ENCODE measurements at places on chromosomes 5 and 9. TPM values are rescaled to one million over a fixed set of nuclear protein-coding genes. Genes with fewer than 3 reads are reported as not detected.
A peak's percentile ranks its signal among the peaks of the same experiment; 100 is the strongest.

- no peak for DNase-seq
These were observed 29.7 kb upstream of the CATSPER3 start for GRCh38 chr5:134938030-134938429.

GRCh38 chr5:174563899-174564298 is 160.5 kb upstream of the MSX2 start:
- DNase-seq = no peak

GRCh38 chr5:142186857-142187594 is 78.4 kb downstream of the NDFIP1 start:
- no peak for DNase-seq

GRCh38 chr9:89342213-89342612 is 23.9 kb downstream of the SECISBP2 start:
- no peak for DNase-seq

GRCh38 chr9:86624630-86625029 is 270.4 kb upstream of the TUT7 start:
- no peak for DNase-seq

DNA sequence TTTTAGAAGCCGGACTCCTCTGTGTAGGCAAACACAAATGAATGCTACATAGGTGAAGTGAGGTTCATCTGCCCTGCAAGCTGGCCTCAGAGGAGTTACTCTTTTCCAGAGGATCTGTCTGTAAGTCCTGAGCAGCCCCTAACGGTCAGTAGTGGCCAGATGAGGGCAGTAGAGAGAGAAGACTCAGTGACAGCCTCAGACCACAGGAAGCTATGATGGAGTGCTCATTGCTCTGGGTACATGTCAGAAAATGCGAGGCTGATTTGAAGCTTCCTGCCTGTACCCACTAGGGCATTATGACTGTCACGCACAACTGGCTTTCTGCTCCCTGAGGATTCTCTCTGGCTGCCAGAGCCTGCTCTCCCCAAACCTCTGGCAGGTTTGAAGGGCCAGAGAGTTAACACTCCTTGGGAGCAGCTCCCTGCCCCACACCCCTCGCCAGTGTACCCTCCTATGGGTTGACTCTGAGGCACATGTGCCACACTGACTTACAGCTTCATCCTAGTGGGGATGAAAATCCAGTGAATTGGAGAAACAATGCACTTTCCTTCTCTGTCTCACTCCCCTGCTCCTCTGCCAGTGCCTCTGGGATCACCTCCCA is 141.5 kb downstream of the GABRG2 start:
- DNase-seq = peak; percentile 2

DNA sequence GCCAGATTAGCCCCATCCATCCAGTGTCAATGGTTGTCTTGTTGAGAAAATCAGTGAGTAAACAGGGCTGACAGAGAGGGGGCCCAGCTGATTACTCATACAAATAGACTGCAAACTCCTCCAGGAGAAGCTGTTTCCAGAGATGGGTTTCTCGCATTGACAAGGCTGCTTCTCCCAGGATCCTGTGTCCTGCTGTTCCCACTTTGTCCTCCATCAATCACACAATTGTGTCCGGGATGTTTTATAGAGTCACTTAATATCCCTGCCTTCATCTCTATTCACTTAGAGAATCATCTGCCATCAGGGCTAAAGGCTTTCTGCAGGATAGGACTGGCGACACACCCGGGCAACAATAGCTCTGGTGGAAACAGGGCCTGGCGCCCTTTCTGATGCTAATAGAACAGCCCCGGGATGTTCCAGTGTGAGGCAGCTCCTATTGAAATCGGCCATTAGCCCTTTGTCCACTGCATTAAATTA is 71.7 kb upstream of the TBCA start:
- DNase-seq = no peak

DNA sequence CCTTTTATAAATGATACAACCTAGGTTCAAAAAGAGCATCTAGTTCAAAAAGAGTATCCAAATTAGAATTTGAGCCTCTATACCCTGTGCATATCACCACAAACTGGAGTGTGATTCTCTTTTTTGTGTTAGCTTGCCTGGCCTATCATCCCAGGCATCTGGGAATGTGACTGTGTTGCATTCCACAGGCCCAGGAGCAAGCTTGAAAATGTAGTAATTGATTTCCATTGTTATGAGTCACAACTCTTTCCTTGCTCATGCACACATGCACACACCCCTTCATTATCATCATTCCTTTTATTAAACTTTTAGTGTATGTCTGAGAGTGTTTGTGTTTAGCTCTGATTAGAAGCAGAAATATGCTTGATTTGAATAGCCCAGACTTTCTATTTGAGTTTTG is 75.2 kb downstream of the FCHO2 start:
- no peak for DNase-seq

DNA sequence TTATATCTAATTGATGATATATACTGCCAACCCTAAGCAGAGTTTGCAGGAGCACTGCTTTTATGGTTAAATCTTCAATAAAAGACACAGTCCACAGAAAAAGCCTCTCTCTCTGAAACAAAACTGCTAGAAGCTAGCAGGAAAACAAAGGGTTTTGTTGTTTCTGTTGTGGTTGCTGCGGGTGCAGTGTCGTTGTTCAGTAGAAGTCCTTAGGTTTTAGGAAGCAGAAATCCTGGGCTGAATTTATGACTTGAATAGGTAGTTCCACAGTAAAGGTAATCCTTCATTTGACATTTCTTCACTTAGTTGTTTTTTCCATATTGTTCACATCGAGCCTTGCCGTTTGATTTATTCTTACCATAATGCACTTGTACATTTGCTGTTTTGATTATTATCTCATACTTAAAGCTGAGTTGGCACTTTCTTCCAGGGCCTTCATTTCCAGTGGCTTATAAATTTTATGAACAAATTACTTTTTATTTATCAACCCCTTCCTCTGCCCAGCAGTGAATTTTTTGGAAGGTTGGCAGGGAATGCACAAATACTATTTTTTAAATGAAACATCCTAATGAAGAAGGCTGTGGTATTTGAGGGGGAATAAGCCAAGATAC is 209.6 kb upstream of the SLC30A5 start:
- no peak for DNase-seq

The SLCO6A1 gene
- not detected for total RNA-seq

GRCh38 chr9:97638666-97639065 is 5.0 kb downstream of the NCBP1 start:
- no peak for DNase-seq

The DRD1 gene
- not detected for total RNA-seq

DNA sequence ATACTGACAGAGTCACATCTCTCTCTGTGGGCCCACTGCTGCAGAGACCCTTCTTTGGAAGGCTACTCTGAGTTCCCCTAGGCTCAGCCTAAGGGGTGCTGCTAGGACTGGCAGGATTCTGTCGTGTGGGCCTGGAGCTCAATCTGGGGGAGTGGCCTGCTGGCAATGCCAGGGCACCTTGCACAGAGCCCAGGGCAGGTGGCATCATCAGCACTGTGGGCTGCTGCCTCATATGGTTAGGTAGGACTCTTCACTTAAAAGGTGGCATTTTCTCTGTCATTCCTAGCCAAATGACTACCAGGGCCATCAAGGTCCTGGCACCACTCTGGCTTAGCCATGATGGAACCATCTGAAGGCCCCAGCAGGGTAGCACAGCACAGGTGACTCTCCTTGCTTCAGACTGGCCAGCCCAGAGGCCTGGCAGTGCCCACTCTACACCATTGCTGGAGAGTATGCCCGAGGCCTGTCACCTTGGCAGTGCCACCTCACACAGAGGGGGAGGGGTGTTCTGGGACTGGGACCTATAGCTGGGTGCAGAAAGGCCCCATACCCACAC is 21.9 kb downstream of the PITX1 start:
- DNase-seq = no peak

DNA sequence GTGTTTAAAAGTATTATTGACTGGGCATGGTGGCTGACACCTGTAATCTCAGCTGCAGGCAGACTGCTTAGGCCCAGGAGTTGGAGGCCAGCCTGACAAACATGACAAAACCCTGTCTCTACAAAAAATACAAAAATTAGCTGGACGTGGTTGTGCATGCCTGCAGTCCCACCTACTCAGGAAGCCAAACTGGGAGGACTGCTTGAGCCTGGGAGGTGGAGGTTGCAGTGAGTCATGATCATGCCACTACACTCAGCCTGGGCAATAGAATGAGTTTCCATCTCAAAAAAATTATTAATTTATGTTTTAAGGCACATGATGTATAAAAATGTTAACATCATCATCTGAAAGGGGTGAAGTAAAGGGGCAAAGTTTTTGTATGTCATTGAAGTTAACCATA is 49.7 kb upstream of the FNIP1 start:
- no peak for DNase-seq

DNA sequence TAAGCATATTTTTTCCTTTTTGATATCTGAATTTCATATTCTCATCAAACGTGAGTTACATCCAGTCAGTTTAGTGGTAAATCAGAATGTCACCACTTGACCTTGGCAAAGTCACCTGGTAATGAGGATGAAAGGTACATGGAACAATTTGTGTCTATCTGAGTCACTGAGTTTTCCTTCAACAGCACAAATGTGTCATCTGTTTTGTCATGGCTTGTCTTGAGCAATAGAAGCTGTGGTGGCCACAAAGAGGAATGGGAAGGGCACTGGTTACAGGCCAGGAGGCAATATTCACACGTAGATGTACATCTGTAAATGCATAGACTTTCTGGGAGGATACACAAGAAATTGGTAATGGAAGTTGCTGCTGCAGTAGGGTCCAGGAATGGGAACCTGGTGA is 8.4 kb upstream of the ZNF474 start:
- DNase-seq = no peak

GRCh38 chr9:103900466-103900865 is 193.6 kb upstream of the SMC2 start:
- no peak for DNase-seq

- peak; percentile 39 for DNase-seq
These were observed 127.6 kb downstream of the RFX3 start for GRCh38 chr9:3398232-3398648.

DNA sequence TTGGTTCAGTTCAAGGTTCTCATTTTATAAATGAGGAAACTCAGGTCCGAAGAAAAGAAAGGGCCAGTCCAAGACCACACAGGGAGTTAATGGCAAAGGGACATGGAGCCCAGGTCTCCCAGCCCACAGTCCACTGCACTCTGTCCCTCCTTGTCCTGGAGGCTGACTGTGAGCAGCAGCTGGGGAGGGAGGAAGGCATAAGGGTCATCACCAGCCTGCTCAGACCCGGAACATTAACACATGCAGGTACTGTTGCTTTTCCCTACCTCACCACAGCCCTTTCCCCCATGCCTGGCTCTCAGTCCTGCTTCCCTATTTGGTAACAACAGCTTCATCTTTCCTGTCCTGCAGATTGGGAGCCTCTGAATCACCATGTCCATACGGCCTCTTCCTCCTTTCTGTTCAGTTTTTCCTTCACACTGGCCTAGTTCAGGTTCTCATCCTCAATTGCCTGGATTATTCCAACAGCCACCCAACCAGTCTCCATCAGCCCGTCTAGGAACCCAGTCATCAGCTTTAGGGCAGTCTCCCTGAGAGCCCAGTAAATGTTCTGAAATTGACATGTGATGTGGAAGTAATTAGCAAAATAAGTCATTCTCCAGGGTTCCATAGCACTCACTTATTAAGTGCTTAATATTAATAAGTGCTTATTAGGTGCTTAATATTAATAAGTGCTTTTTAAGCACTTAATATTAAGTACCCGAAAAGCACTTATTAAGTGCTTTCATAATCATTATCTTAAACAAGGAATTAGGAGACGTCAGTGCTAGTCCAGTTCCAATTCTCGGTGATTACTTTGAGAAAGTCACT is 4.3 kb downstream of the GPX3 start:
- no peak for DNase-seq

DNA sequence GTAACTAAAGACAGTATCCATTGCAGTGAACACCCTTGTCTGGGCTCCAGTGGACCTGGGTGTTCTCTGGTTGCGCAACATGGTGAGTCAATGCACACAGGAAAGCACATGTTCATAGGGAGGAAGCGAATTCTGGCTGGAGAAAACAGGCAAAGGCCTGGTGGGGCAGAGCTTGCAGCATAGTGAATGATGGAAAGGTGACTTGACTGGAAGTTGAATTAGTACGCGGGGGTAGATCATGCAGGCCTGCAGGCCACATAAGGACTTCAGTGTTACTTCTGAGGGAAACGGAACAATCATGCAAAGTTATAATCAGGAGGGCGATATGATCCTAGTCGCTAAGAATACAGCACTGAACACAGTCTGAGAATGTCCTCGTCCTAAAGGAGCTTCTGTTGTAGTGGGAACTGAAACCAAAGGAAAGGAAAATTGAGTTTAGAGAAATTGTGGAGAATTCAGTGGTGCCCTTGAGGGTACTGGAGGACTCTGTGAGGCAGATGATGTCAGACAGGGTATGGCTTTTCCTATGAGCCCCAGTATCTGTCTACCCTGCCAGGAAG is 71.9 kb upstream of the RANBP3L start:
- DNase-seq = no peak

The DNAH5 gene
- total RNA-seq = not detected

- DNase-seq = no peak
These were observed 33.1 kb upstream of the RAB14 start for GRCh38 chr9:121234832-121235161.

DNA sequence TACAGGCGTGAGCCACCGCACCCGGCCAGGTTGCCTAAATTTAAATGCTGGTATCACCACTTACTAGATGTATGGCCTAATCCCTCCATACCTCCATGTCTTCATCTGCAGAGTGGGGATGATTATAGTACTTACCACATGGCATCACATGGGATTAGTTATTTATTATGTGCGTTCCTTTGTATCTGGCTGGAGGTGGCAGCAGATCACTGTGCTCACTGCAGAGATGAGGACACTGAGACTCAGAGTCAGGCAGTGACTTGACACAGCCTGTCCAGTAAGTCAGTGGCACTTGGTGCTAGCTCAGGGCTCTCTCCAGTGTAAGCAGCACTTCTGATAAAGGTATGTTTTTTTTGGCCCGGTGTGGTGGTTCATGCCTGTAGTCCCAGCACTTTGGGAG is 38.4 kb upstream of the HAND1 start:
- no peak for DNase-seq

- DNase-seq = no peak
These were observed 94.8 kb downstream of the ARRDC3 start for GRCh38 chr5:91288118-91288916.

DNA sequence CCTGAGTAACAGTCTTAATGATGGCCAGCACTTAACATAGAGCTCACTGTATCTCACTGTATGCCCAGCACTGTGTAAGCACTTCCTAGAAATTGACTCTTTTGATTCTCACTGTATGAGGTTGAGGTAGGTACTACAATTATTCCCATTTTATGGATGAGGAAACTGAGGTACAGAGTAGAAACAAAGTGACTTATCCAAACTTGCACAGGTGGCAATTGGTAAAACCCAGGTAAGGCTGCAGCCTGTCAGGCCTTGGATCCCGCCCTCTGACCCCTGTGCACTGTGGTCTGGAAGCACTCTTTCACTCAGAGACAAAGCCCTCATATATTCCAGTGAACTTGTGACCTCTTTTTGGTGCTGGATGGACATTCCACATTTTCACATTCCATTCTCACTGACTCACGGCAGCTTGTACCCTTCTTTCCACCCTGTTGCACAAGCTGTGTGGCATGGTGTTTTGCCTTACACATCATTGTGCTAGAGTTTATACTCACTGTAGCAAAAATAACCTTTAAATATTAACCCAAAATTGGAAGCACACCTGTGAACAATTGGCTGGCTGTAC is 21.7 kb downstream of the ANKRD55 start:
- no peak for DNase-seq

The ZFP2 gene
- total RNA-seq = 0.61 TPM

The NOP16 gene
- 6.4 TPM for total RNA-seq
